ENCODE measurements at places on chromosomes 5 and 9. TPM values are rescaled to one million over a fixed set of nuclear protein-coding genes. Genes with fewer than 3 reads are reported as not detected.

EPB41L4B gene
- not detected for total RNA-seq

SNCB gene
- total RNA-seq, result not detected

TOR1B gene
- 51.7 TPM for total RNA-seq

AKNA gene
- total RNA-seq, result 87.9 TPM

SMIM33 gene
- total RNA-seq, result not detected

DNA sequence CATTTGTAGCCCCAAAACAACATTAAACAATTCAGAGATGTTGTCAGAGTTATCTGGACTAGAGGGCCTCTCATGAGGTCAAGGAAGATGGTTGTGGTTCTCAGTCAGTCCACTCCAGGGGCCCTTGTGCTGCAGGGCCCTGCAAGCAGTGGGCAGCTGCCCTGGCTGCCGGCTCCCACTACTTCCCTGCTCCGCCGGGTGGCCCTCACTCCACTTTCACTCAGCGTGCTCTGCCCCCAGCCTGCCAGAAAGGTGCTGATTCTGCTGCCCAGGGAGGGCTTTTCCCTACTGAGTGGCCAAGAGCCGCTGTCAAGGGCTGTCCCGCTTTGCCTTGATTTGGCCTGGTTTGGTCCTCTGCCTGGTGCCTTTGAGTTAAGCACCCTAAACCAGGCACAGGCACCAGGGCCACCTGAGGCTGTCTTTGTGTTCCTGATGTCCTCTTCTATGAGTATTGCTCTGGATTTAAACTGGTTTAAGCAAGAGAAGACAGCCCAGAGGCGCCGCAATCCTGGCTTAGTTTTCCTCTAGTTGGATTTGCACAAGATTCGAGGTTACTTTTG, 117.2 kb downstream of the GADD45G start:
- H3K4me1 ChIP-seq, result no peaks in the 10 kb centered on the region
- H3K36me3 ChIP-seq, result no peaks in the 10 kb centered on the region
- no peak overlapping the region for H3K4me3 ChIP-seq

- no peak within 1 kb of the TSS for H3K27ac ChIP-seq
- H3K27me3 ChIP-seq, result no peaks in the 10 kb centered on the region
- no peaks in the 10 kb centered on the region for H3K36me3 ChIP-seq
- H3K4me3 ChIP-seq, result no peak within 1 kb of the TSS
Measured at GRCh38 chr9:105662184-105663104, at the start of gene TAL2. Gene TAL2 (plus strand): TSS chr9:105662457. CDS start chr9:105662497, 40 bp downstream.

GRCh38 chr9:94639999-94640376, 670 bp upstream of the FBP1 start:
- H3K4me3 ChIP-seq, result peak overlapping the region; percentile 79
- H3K27me3 ChIP-seq, result no peaks in the 10 kb centered on the region
- no peaks in the 10 kb centered on the region for H3K36me3 ChIP-seq
- H3K27ac ChIP-seq, result peak overlapping the region; percentile 35
- DNase-seq, result no peak
- peaks cover 11% of the 10 kb centered on the region for H3K4me1 ChIP-seq

DNA sequence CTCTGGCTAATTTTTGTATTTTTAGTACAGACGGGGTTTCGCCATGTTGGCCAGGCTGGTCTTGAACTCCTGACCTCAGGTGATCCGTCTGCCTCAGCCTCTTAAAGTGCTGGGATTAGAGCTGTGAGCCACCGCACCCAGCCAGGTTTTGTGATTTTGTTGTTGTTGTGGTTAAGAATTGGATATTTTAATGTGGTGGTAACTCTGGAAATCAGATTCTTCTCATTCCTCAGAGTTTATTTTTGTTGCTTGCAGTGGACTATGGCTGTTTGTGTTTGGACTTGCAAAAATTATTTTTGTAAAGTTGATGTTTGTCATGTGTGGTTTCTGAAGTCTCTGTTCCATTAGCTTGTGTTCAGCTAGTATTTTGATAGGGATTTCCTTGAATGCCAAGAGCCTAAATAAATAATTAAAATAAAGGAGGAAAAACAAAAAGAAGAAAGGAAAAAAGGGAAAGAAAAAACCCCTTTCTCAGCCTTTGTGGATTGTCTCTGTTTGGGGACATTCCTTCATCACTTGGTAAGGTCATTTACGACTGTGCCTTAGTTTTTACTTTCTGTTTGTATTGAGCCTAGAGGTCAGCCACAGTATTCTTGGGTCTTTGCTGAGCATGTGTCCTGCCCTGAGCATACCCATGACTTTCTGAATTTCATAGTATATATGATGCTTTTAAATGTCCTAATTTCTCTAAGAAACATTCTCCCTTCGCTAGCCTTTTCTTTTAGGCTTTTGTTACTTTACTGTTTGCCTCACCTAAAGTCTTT, 37.3 kb downstream of the PBX3 start:
- no peak overlapping the region for H3K4me3 ChIP-seq
- peak overlapping the region; percentile 18 for H3K27ac ChIP-seq
- no peaks in the 10 kb centered on the region for H3K36me3 ChIP-seq

DNA sequence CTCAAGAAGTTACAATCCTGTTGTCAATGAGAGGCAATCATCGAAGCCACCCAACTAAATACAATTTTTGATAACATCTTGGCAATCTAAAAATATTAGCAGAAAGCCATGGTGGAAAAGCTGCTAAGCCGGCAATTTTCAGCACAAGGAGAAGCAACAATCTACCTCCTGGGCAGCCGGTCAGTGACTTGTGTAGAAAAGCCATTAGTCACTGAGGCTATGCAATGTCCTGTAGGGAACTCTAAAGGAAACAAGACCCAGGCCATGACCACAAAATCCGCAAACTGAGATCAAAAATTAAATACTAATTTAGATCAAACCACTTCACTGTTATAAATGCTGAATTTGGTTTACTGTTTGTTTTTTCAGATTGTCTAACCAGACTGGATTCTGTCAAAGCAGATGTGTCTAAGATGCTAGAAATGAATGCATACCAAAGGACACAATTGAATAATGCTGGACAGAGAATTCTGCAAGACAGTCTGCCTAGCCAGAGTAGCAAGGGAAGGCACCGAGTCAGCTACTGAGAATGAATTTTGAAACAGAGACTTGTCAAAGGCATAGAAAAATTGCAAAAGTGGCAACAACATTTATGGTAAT, 384.8 kb downstream of the PRELID2 start:
- no peak overlapping the region for H3K4me3 ChIP-seq
- no peaks in the 10 kb centered on the region for H3K27me3 ChIP-seq
- no peaks in the 10 kb centered on the region for H3K36me3 ChIP-seq
- H3K27ac ChIP-seq, result no peak overlapping the region
- DNase-seq, result no peak

GRCh38 chr9:137107312-137107921, 7.1 kb downstream of the DPP7 start:
- H3K27me3 ChIP-seq, result no peaks in the 10 kb centered on the region
- DNase-seq, result no peak
- peaks cover 74% of the 10 kb centered on the region for H3K36me3 ChIP-seq

- no peak overlapping the region for H3K4me3 ChIP-seq
- H3K27ac ChIP-seq, result no peak overlapping the region
- H3K4me1 ChIP-seq, result no peaks in the 10 kb centered on the region
- no peaks in the 10 kb centered on the region for H3K27me3 ChIP-seq
- no peaks in the 10 kb centered on the region for H3K36me3 ChIP-seq
Measured at GRCh38 chr9:2859776-2860379, 16.0 kb upstream of the PUM3 start.

- no peaks in the 10 kb centered on the region for H3K36me3 ChIP-seq
- H3K4me1 ChIP-seq, result no peaks in the 10 kb centered on the region
- no peak for DNase-seq
- no peak overlapping the region for H3K4me3 ChIP-seq
- no peaks in the 10 kb centered on the region for H3K27me3 ChIP-seq
- H3K27ac ChIP-seq, result no peak overlapping the region
Measured at GRCh38 chr5:85533341-85534047, 1084.2 kb upstream of the COX7C start.

DNA sequence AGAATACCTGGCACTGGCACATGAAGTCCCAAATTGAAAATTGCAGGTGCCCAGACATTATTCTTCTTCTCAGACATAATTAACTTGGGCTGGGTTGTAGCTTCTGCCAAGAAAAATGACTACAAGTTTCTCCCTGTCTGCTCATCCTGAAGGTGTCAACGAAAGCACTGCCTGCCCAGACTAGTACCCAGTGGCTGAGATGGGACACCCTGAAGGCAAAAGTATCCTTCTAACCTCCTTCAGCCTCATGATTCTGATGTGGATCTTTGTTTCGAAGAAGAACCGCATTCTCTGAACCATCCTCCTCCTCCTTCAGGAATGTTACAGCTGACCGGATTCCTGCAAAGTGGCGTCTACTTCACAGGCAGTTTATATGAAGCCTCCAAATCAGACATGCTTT, 161.1 kb upstream of the FST start:
- no peak overlapping the region for H3K4me3 ChIP-seq
- H3K27me3 ChIP-seq, result no peaks in the 10 kb centered on the region
- no peak for DNase-seq
- no peak overlapping the region for H3K27ac ChIP-seq
- no peaks in the 10 kb centered on the region for H3K4me1 ChIP-seq
- no peaks in the 10 kb centered on the region for H3K36me3 ChIP-seq

- H3K4me1 ChIP-seq, result no peaks in the 10 kb centered on the region
- no peaks in the 10 kb centered on the region for H3K36me3 ChIP-seq
- no peak overlapping the region for H3K27ac ChIP-seq
- no peaks in the 10 kb centered on the region for H3K27me3 ChIP-seq
Measured at GRCh38 chr5:39253196-39253595, 33.8 kb upstream of the FYB1 start.

DNA sequence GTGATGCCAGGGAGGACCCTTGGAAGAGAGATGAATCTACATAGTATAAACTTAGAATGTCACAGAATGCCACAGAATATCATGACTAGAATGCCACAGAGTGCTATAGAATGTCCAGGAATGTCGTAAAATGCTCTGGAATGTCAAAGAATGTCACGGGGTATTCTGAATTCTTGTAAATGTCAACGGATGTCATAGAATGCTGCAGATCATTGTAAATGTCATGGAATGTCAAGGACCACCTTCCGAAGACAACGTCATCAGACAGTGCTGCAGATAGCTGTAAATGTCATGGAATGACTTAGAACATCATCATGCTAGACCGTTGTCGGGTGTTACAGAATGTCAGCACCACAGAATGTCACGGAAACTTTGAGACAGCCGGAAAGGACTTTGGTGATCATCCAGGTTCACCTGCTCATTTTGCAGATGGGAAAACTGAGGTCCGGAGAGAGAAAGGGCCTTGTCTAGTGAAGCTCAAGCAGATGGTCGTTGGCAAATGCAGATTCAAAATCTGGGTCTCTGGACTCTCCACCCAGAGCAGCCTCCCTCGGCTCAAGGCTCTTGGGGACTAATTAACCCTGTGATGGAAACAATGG, 117.1 kb downstream of the LHX2 start:
- no peak for DNase-seq
- H3K4me1 ChIP-seq, result no peaks in the 10 kb centered on the region
- no peaks in the 10 kb centered on the region for H3K36me3 ChIP-seq
- H3K4me3 ChIP-seq, result no peak overlapping the region
- H3K27ac ChIP-seq, result no peak overlapping the region

DNA sequence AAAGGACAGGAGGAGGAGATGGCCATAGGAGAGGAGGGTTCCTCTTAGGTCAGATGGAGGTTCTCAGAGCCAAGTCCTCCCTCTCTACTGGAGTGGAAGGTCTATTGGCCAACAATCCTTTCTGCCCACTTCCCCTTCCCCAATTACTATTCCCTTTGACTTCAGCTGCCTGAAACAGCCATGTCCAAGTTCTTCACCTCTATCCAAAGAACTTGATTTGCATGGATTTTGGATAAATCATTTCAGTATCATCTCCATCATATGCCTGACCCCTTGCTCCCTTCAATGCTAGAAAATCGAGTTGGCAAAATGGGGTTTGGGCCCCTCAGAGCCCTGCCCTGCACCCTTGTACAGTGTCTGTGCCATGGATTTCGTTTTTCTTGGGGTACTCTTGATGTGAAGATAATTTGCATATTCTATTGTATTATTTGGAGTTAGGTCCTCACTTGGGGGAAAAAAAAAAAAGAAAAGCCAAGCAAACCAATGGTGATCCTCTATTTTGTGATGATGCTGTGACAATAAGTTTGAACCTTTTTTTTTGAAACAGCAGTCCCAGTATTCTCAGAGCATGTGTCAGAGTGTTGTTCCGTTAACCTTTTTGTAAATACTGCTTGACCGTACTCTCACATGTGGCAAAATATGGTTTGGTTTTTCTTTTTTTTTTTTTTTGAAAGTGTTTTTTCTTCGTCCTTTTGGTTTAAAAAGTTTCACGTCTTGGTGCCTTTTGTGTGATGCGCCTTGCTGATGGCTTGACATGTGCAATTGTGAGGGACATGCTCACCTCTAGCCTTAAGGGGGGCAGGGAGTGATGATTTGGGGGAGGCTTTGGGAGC, 3.1 kb downstream of the EGR1 start:
- no peak for DNase-seq
- H3K36me3 ChIP-seq, result peaks cover 9% of the 10 kb centered on the region
- peaks cover 21% of the 10 kb centered on the region for H3K4me1 ChIP-seq
- H3K4me3 ChIP-seq, result peak overlapping the region; percentile 65
- H3K27ac ChIP-seq, result no peak overlapping the region
- H3K27me3 ChIP-seq, result no peaks in the 10 kb centered on the region

GRCh38 chr9:6899274-6899673, 141.5 kb downstream of the KDM4C start:
- no peak for DNase-seq
- H3K27me3 ChIP-seq, result no peaks in the 10 kb centered on the region
- no peak overlapping the region for H3K4me3 ChIP-seq
- no peaks in the 10 kb centered on the region for H3K36me3 ChIP-seq

GRCh38 chr5:178854284-178854683, 5.5 kb upstream of the ZNF354B start:
- no peak overlapping the region for H3K4me3 ChIP-seq
- H3K36me3 ChIP-seq, result no peaks in the 10 kb centered on the region

GRCh38 chr5:110623874-110624273, 102.6 kb downstream of the TMEM232 start:
- no peaks in the 10 kb centered on the region for H3K4me1 ChIP-seq
- H3K27ac ChIP-seq, result no peak overlapping the region
- no peaks in the 10 kb centered on the region for H3K27me3 ChIP-seq
- no peak overlapping the region for H3K4me3 ChIP-seq
- DNase-seq, result no peak

DNA sequence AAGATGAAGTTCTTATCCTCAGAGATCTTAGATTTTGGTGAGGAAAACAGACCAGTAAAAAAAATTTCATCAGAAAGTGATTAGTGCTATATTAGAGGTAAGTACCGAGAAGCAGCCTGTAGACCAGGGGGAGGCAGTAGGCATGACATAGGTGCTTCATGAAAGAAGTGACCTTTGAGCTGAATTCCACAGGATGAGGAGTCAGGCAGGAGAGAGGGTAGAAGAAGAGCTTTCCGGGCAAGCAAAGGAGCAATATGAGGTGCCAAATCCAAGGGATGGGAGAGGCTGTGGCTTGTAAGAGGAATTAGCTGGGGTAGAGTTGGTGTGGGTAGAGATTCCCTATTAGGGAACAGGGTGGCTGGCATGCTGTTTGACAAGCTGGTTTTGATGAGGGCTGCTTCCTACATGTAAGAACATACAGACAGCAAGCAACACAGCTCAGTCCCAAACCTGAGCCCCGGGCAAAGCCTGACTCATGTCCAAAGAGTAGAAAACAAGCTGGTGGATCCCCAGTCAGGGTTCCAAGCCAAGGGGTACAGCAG, 48.4 kb upstream of the PWWP2A start:
- H3K36me3 ChIP-seq, result no peaks in the 10 kb centered on the region
- H3K27ac ChIP-seq, result no peak overlapping the region
- H3K4me3 ChIP-seq, result no peak overlapping the region

- DNase-seq, result no peak
- no peak overlapping the region for H3K4me3 ChIP-seq
- H3K4me1 ChIP-seq, result no peaks in the 10 kb centered on the region
- no peaks in the 10 kb centered on the region for H3K36me3 ChIP-seq
Measured at GRCh38 chr5:156201788-156202403, 125.1 kb upstream of the SGCD start.
